ENCODE measurements at places on chromosomes 16 and 17.

DNA sequence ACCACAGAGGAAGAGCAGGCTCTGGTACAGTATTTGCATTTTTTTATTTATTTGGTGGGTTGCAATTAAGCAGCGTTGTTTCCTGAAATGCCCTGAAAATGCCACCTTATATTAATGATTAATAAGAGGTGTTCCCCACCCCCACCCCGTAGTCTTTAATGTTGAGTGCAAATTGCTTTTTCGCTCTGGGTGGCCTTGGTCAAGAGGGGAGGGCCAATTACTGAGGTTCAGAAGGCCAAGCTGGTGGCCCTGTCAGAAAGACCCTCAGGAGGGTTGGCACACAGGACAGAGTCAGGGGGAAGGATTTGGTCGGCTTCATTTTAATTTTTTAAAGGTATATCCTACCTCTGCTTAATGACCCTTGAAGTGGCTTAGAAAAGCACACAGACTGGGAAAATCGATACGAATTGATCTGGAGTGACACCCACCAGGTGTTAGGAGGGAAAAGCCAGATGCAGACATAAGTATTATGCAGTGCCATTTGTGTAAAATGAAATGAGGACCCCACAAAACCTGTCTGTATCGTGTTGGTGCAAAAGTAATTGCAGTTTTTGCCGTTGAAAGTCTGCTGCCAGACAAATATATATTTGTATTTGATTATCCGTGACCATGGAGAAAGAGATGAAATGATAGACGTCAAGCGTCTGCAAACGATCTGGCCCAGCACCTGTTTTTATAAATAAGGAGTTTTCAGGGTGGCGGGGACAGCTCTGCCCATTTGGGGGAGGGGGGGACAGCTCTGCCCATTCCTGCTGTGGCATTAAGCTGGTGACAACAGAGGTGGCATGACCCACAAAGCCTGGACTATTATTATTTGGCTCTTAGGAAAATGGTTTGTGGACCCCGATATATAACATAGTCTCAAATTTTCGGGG, 143.8 kb upstream of the PLCG2 start:
- DNase-seq, result no peak

DNA sequence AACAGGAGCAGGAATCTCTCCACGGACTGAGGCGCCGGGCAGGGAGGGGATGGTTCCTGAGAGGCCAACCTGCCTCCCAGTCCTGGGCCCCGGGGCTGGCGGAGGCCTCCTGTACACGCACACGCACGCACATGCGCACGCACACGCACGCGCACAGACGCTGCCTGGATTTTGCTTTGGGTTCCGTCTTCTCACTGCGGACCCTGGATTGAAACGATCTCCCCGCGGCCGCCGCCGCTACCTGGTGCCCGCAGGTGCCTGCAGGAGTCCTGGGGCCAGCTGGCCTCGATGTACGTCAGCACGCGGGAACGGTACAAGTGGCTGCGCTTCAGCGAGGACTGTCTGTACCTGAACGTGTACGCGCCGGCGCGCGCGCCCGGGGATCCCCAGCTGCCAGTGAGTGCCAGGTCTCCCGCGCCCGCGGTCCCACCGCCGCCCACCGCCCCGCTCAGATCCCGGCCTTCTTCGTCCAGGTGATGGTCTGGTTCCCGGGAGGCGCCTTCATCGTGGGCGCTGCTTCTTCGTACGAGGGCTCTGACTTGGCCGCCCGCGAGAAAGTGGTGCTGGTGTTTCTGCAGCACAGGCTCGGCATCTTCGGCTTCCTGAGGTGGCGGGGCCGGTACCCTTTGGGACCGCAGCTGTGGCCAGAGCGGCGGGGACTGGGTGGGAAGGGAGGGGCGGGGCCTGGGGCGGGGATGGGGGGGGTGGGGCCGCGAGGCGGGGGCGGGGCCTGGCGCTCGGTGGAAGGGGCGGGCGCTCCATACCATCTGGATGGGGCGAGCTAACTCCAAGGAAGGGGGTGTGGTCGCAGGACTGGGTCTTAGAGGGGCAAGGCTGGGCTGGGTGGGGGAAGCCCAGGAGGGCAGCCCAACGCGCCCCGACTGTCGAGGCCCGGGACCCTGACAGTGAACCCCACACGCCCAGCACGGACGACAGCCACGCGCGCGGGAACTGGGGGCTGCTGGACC, 12.3 kb downstream of the CES4A start:
- DNase-seq, result no peak

GRCh38 chr17:77516902-77517301, 376.1 kb downstream of the SEC14L1 start:
- peak; percentile 50 for DNase-seq

- no peak for DNase-seq
Observed at GRCh38 chr16:85820604-85821372, 21.3 kb downstream of the COX4I1 start.

GRCh38 chr17:14748036-14748710, 447.3 kb downstream of the HS3ST3B1 start:
- no peak for DNase-seq

DNA sequence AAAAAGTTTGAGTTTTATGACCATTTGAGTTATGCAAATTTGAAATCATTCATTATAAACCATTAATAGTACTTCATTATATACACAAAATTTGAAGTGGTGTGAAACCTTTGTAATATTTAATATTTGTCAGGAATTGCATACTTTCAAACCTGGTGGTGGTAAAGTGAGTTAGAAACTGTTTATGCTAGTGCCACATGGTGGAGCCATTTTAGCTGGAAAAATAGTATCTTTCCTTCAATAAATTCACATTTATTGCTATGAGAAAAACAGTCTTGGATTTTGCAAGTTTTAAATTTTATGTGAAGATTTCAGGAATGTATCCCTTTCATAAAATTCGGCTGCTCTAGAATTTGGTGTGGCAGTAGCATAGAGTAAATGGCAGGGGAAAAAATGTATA, 7.3 kb upstream of the BLMH start:
- peak; percentile 46 for DNase-seq

GRCh38 chr16:23905027-23905426, 69.2 kb downstream of the PRKCB start:
- DNase-seq, result peak; percentile 6

- peak; percentile 7 for DNase-seq
Observed at GRCh38 chr17:75721463-75722011, 278 bp downstream of the ITGB4 start.

DNA sequence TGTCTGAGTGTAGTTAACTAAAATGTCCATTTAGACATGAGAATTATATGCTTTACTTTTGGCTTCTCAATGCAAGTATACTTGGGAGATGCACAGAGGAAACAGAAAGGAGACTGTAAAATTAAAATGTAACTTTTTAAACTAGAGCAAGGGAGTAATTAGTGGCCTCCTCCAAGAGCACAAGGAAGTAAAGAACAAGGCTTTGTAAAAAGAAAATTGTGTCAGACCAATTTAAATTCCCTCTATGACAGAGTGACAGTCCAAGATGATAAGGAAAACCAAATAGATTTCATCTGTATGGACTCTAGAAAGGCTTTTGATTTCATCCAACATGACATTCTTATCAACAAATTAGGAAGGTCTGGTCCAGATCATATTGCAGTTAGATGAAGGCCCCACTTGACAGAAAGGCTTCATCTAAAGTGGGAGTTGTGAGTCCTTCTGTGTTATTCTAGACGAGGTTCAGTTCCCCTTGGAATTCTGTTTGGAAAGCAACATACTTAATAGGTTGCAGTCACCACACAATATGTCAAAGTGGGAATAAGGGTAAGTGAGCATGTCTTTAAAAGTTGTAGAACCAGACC, 6.5 kb upstream of the CAPNS2 start:
- DNase-seq, result no peak

GRCh38 chr16:81716478-81717225, 62.4 kb upstream of the PLCG2 start:
- no peak for DNase-seq

- DNase-seq, result no peak
Observed at GRCh38 chr17:5951912-5952311, 118.3 kb upstream of the WSCD1 start.

GRCh38 chr17:29686993-29687590, 64.4 kb upstream of the CORO6 start:
- no peak for DNase-seq

DNA sequence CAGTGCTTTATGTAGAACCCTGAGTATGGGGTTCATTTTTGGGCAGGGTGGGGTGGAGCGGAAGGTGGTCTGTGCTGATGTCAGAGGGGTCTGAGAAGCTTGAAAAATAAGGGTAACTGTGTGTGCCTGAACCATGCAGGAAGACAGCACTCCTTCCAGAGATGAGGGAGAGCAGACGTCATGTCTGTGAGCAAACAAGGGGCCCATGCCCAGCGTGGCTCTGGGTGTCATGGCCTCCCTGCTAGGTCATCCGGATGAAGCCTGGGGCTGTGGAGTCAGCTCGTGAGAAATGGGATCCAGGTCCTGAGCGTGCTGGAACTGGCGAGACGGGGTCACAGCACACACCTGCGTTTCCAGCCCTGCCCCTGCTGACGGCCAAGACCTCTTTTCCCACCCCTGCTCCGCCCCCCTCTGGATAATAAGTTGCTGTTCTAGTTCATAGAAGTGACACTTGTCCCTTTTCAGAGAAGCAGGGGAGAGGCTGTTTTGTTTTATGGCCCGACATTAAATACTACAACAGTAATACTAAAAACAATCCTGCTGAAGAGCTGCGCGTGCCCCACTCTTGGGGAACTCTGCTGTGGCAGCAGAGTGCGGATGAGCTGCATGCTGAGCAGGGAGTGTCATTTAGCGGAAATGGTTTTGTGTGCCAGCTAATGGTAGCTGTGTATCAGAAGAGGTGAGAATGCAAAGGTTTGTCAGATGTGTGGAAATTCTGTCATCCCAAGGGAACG, 92.6 kb downstream of the RPTOR start:
- DNase-seq, result no peak

GRCh38 chr16:27427538-27427937, 25.6 kb downstream of the IL21R start:
- DNase-seq, result no peak

DNA sequence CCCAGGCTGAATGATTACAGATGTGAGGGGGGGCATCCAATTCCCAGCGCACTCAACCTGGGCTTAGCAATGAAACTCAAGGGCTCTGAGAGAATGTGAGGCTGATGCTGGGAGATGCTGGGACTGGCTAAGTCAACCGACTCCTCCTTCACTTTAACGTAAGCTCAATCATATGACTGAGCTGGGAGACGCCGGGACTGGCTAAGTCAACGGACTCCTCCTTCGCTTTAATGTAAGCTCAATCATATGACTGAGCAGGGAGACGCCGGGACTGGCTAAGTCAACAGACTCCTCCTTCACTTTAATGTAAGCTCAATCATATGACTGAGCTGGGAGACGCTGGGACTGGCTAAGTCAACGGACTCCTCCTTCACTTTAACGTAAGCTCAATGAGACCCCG, 179.4 kb downstream of the VPS53 start:
- DNase-seq, result no peak

DNA sequence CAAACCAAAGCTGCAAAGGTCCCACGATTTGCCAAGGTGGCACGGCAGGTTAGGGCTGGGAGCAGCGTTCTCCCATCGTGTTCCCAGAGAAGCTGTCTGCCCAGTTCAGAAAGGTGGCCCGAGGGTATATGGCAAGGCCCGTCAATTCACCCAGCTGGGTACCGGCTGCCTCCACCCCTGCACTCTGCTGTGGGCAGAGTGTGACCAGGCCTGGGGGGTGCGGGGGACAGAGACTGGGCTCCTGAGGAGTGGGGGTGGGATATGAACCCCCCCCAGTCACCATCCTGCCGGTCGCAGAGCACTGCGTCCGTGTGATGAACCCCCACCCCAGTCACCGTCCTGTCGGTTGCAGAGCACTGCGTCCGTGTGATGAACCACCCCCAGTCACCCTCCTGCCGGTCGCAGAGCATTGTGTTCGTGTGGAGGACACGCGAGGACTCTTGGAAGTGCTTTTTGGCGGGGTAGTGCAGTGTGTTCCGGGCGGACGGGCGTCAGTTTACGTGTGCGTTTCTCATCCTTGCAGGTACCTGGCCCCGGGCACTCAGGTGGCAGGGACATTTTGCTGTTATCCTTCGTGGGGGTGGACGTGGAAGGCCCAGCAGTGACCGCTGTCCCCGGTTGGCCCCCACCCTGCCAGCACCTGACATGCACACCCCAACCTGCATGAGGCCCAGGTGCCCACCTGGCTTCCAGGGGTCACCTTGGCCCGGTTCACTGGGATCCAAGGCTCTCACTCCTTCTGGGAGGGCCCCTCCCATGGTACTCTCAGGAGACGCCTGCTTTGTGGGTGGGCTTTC, 2.7 kb upstream of the FASN start:
- DNase-seq, result no peak

GRCh38 chr16:30406795-30407101, 658 bp upstream of the ZNF771 start:
- no peak for DNase-seq

DNA sequence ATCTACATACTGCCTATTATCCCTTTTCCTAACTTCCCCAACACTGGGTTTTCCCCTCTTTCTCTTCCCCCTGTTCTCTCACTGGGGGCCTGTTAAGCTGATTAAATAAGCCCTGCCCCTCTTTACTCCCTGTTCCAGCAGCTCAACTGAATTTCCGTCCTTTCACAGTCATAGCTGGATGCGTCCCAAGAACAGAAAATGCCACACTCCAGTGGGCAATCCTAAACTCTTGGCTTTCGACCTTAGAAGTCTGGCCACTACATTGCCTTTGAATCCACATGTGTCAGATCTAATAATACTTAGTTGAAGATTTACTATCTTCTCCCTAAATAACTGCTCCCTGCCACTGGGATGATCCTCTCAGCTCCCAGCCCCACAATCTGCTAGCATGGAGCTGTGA, 34.5 kb downstream of the KCNJ16 start:
- no peak for DNase-seq

GRCh38 chr16:8951447-8952280, 12.0 kb downstream of the USP7 start:
- DNase-seq, result no peak

DNA sequence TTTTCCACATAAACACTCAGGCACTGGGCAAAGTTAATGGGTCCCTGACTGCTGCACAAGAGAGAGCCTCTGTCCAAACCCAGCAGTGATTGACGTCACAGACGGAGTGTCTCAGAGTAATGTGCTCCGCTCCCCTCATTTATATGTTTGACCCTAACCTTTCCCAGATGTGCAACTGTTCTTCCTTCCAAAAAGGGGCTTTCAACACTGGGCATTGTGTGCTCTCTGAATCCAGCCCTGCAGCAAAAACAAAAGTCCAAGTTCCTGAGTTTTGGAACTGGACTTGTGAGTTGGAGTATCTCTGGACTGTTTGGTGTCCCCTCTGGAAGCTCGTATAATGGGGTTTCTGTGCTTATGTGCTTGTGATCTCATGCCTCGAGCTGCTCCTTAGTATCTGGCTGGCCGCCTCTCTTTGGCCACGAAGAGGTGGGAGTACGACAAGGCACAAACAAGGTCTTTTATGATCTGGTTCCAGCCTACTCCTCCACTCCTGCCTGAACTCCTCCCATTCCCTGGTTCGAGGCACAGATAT, 76.4 kb upstream of the SMIM36 start:
- peak; percentile 96 for DNase-seq

GRCh38 chr17:48074322-48075081, 26.3 kb downstream of the NFE2L1 start:
- peak; percentile 87 for DNase-seq

GRCh38 chr17:74457146-74457819, 9.2 kb upstream of the CD300A start:
- DNase-seq, result peak; percentile 51

- no peak for DNase-seq
Observed at GRCh38 chr17:60597297-60597696, 2.7 kb upstream of the PPM1D start.
